NCI-H1105 (cell line): ENCODE measurements at places on chromosomes 2 and 18.

GRCh38 chr2:127573771-127574170 is 38.3 kb downstream of the MYO7B start:
- no peak for DNase-seq

- no peak for DNase-seq
Observed at GRCh38 chr2:240437551-240437860, 2.0 kb downstream of the GPC1 start.

DNA sequence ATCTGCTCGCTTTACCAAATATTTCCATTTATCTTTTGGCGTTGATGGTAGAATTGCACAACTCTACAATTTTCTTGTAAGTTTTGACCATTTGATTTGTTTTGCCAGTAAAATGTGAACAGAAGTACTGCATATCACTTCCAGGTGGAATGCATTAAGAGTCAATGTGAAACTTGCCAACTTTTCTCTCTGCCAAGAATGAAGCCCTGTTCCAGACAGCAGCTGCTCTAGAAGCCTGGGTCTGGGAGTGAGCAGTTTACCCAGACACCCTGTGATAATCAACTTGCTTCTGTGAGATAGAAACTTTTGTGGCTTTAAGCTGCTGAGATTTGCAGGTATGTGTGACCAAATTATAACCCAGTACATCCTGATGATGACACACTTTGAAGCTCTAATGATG is 115.9 kb upstream of the SYT4 start:
- no peak for DNase-seq

DNA sequence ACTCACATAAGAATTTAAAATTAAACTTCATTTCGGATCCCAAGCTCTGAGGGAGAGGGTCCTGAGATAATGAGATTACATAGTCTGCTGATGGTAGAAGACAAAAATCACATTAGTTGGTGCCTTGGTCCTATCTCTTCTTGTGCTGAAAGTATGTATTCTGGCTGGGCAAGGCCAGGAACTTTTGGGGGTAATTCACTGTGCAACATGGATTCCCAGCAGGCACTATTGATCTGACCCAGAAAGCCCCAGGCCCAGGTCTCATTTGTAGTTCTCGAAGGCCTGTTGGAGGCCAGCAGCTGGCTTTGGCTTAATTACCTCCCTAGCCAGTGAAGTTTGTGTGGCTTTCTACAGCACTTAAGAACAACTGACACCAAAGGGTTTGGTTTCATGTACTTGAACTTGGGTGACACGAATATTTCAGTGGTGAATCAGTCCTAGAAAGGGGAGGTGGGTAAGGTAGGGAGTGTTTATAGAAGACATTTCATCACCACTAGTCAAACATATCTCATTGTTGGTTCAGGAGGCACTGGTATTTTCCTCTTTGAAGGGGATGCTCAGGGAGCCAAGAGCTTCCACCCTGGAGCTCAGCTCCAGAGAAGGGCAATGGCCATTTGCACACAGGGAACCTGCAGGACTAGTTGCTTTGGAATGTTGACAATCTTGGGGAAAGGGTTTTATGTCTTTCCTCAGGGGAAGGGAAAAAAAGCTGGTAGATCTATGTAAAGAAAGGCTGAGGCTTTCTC is 217.8 kb downstream of the OSR1 start:
- DNase-seq, result no peak

- peak; percentile 30 for DNase-seq
Observed at GRCh38 chr2:112161431-112162145, 23.4 kb downstream of the FBLN7 start.
